ENCODE measurements at places on chromosomes 6 and 20. TPM values are rescaled to one million over a fixed set of nuclear protein-coding genes. Genes with fewer than 3 reads are reported as not detected.

Gene FAM217A
- not detected for polyA plus RNA-seq

Gene BFSP1
- polyA plus RNA-seq: 5.8 TPM

Gene C20orf96
- polyA plus RNA-seq: 20.5 TPM

Gene KIFC1
- polyA plus RNA-seq: 33.7 TPM

Gene ARFGEF2
- 13.6 TPM for polyA plus RNA-seq

- DNase-seq: no peak
Measured at GRCh38 chr6:18654821-18655220, 267.7 kb downstream of the RNF144B start.

DNA sequence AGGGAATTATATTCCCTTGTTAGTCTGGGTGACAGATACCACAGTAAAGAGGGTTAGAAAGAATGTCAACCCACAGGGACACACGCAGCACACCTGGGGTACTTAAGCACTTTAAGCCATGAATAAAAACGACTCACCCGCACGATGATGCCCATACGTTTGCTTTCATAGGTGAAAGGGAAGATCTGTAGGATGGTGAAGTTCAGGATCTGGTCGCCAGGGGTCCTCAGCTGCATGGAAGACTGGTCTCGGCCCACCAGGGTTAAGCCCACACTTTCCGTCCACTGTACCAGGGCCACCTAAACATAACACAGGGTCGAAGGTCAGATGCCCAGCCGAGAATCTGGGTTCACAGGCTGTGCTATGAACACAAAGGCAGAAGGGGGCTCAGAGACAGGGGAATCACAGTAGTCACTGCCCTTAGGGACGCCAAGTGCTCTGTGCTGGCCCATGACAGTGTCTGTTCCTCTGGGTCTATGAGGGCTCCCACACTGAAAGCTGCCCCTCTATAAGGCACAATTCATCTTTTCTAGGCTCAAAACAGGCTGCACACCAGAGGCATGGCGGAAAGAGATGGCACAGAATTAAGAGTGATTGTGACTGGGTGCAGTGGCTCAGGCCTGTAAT, 96.8 kb upstream of the NFATC2 start:
- DNase-seq: peak; percentile 74
